ENCODE measurements at places on chromosomes 3 and 15.

DNA sequence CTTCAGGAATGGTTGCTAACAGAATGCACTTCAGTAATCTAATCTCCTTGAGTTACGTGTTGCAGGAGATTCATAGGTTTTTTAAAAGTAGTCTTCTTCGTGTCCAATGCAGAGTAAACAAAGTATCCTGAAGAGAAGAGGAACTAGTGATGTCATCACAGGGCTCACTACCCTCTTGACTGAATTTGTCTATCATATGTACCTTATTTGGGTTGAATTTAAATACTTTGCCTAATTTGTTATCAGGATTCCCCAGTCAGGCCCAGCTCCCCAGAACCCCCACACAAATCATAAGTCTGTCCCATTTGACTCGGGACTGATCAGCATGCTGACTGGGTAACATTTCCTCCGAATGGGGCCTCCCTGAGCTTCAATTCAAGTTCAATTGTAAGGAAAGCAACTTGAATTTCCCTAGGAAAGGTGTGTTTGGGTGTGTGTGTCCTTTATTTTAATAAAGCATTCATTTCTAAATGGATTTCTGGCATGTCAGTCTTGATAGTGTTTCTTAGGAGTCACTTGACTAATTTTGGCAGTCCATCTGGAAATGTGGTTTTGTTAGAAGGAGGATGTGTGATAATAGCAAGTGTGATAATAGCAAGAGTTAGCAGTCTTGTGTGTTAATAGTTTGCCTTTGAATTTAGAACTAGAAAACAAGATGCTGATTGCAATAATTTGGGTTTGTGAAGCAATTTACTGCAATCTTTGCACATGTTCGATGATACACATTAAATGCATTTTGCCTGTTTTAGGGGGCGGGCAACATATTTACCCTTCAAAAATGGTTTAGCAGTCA, 21.9 kb downstream of the OXNAD1 start:
- DNase-seq = no peak

DNA sequence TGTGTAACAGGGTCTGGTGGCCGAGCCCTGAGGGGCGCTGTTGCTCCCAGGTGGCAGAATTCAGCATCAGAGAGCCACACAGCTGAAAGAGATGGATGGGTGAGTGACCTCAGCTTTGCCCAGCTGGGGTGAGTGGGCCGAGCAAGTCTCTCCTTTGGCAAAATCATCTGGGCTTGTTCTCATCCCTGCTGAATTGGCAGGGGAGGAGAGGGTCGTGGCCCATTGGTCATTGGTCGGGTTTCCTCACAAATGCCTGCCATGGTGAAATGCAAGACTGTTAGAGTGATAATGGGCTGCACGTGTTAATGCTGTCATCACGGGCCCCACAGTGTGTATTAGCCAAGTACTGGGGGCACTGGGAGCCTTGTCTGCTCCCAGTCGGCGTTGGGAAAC, 15.9 kb downstream of the ABHD2 start:
- DNase-seq = no peak

DNA sequence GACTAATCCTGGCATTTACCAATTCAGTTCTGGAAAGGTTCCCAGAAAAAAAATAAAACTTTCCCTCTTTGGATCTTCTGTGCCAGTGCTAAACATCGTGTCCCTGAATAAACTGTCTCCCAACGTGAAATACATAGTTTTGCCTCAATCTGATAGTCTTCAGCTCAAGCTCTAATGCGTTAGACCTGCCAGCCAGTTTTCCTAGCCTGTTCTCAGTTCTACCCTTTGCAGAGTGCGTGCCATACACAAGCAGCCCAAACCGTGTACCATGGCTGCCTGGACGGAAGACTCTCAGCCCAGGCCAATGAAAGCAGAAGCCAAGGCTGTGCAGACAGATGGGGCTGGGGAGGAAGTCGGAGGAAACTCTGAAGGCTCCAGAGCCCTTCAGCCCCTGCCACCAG, 11.4 kb upstream of the OCA2 start:
- DNase-seq = no peak

DNA sequence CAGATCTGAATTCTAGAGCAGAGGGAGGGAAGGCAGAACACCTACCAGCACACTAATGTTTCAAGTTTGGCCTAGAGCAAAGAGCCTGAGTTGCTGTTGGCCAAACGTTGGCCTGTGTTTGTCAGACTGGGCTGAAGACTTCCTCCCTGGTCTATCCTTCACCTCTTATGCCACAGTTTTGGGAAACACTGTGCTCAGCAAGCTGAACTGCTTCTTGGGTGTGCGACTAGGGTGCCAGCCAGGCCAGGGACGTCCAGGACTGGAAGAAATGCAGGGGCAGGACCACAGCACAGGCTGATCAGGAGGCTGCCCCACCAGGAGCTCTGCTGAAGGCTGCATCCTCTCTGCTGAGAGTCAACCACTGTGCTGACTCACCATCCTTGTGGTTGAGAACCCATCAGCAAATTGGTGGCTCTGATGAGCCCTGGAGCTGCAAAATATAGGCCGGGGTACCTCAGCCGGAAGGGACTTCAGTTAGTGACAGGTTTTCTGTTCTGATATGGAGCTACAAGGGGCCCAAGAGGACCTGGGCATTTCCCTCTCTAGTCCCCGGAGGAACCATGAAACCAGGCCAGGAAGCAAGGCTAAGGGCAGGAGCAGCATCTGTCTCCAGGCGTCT, 131.6 kb upstream of the RASGRP1 start:
- DNase-seq = peak; percentile 50

- DNase-seq = no peak
These were observed 249.9 kb downstream of the ROBO1 start for GRCh38 chr3:79517766-79518413.

All from stimulated activated CD4-positive, alpha-beta T cell treated with anti-CD3 and anti-CD28 coated beads, Interleukin-1b, Interleukin-23, amount 100 ng/mL, for 4 hours (primary cell).